Aorta (tissue), 5 donors: ENCODE measurements at places on chromosomes 5 and 9.

DNA sequence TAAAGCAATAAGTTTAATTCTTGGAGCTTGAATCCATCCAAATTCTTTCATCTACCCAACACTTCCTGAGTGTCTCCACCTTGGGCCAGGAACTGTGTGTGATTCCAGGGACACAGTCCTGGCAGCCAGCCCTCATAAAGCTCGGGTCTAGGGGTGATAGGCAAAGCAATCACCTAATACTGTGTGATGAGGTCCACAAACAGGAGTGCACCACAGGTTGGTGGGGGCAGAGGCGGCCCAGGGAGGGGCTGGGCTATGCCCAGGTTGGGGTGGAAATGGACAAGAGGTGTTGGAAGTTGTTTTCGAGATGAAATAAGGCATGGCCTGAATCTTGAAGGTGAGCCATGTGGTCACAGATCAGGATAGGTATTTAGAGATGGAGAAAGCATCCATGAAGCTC lies 133.9 kb upstream of the PTCH1 start:
- DNase-seq: no peak

GRCh38 chr5:4977416-4978110 lies 162.6 kb upstream of the ADAMTS16 start:
- no peak for DNase-seq

- DNase-seq: no peak
These were observed 349.2 kb downstream of the GADD45G start for GRCh38 chr9:89953824-89954615.

- DNase-seq: no peak
These were observed 185.0 kb downstream of the DIRAS2 start for GRCh38 chr9:90457386-90458190.

- DNase-seq: peak; percentile 92
These were observed 50.7 kb upstream of the UBAC1 start for GRCh38 chr9:136011703-136012496.

DNA sequence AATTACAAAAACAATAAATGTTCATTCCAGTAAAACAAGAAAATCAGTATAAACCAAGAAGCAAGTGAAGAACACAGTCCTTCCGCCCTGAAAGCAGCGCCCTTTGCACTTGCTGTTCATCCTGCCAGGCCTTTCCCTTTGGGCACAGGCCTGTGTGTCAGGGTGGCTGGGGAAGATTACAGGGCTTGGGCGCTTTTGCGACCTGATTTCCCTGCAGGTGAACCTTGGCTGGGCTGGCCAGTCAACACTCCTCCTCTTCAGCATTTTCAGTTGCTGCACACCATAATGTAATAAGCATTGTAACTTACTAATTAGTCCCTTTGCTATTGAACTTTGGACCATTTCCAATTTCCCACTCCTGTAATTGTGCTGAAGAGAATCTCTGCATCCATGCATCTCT lies 38.6 kb upstream of the TDRD7 start:
- DNase-seq: no peak

- peak; percentile 70 for DNase-seq
These were observed 4.8 kb upstream of the SARDH start for GRCh38 chr9:133742849-133743444.

- no peak for DNase-seq
These were observed 126.1 kb upstream of the RASA1 start for GRCh38 chr5:87141544-87141943.

DNA sequence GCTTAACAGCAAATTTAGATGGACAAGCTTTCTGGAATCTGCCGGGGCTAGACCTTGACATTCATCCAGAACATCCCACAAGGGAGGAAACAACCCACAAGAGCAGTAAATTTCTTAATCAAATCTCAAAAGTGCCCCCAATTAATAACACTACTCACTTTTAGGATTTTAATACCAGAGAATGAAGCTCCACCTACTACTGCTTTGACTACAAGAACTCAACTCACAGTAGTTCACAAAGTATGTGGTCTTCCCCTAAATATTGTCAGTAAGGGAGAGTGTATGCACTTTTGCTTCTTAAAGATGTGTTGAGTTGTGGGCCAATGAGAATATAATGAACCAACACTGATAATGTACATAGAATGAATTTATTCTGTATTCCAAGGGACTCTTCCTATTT lies 94.7 kb downstream of the EBF1 start:
- DNase-seq: no peak

DNA sequence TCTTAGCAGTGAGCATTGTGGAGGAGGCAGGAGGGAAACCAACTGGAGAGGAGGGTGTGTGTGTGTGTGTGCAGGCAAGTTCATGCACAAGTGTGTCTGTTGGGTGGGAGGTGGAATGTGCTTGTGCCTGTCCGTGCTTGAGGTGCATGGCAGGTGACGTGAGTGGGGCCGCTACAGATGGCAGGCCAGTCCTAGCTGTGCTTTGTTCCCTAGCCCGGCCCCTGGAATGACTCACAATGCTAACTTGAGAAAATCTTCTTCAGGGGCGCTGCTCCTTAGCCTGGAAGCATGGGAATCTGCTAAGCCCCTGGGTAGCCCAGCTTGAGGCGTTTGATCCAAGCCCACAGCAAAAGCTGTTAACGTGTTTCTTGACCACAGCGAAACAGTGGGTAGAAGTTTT lies 25.0 kb upstream of the DMRT2 start:
- DNase-seq: no peak

DNA sequence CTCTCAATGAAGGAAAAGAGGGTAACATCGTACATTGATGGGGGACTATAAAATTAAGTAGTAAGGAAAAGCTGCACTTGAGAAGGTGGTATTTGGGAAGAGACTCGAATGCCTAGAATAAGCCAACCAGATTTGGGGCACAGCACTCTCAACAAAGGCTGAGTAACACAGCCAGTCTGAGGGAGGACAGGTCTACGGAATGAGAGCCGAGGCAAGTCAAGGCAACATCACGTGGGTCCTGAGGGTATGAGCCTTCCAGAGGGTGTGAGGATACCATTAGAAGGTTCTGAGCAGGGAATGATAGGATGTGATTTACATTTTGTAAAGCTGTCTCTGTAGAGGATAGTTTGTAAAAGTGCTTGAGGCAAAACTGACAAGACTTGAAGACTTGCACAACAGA lies 434.1 kb downstream of the RAB3C start:
- DNase-seq: no peak

DNA sequence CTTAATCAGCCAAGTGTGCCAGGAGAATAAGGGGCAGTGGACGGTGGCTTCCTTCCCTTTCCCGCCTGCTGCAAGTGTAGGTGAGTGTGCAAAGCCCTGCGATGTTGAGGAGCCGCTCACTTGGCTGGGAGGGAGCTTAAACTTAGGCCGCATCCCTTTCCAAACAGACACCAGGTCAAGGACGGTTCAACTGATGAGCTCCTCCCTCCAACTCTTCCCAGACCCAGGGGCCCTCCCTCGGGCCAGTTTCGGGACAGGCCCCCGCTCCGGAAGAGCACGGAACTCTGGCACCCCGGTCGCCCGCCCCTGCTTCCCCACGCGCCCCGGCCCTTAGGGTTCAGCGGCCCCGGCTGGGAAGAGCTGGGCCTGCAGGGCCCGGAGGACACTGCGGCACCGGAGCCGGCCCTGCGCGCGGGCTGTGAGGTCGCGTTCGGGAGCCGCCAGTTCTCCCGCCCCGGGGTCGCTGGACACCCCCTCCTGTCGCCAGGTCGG lies 481 bp downstream of the MRPL36 start:
- DNase-seq: no peak

DNA sequence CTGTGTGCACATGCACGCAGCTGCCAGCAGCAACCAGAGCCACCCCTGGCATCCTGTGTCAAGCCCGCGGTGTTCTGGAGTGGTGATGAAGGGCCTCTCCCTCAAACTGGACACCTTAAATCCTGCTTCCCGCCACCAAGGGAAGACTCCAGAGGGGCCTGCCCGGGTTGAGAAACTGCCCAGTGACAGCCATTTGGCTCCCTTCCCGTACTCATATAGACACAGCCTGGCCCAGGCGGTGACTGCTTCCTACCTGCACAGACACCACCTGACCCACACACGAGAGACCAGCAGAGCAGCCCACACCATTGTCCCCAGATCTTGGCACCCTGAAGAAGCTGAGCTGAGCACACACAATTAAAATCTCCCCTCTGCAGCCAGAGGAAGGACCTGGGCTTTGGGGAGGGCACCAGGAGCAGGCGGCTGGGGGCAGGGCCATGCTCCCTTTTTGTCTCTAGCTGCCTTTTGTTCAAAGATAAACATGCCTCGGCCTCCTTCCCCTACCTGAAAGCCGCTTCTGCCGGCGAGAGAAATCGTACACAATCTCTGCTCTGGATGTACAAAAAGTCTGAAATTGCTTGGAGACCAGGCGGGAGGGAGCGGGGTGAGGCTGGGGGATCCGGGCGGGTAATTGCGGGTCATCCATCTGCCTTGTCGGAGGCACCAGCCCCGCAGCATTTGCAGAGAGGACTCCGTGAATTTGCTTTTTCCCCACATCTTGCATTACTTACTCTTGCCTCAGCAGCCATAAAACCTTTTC lies 78.4 kb downstream of the TSPAN17 start:
- no peak for DNase-seq

- no peak for DNase-seq
These were observed 14.9 kb upstream of the MEGF10 start for GRCh38 chr5:127275641-127276193.

GRCh38 chr5:11261241-11261640 lies 500.2 kb upstream of the DAP start:
- no peak for DNase-seq

DNA sequence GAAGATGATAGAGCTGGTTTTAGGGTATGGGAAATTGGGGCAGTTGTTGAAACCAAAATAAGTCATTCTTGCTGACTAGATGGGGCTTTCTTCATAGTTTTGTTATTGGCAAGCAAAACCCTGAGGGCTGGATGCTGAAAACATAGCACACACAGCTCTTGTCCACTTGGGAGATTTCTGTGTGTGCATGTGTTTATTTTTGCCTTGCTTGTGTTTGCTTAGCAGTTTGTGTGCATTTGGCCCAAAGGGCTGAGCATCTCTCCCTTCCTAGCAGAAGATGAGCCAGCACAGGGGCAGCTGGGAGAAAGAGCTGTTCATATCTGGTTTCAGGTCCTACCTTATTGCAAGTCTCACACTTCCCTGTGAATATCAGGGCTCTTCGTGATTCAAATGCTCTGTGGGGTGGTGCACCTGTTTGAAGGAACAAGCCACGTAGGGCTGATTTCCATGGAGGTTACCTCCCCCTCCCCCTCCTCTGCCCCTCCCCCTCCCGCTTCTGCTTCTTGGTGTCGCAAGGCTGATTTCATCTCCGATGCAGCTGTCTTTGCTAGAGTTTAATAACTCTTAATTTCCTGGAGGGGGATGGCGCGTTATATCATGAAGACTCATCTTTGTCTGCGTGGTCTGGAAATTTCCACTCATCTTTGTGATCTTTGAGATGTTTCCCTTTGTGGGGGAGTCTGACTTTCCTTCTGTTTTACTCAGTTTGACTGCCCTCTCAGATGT lies 296.5 kb downstream of the ARHGAP26 start:
- no peak for DNase-seq

- no peak for DNase-seq
These were observed 72.4 kb upstream of the NTRK2 start for GRCh38 chr9:84597131-84597530.

GRCh38 chr9:88007291-88007650 lies 32.9 kb upstream of the CDK20 start:
- DNase-seq: no peak

DNA sequence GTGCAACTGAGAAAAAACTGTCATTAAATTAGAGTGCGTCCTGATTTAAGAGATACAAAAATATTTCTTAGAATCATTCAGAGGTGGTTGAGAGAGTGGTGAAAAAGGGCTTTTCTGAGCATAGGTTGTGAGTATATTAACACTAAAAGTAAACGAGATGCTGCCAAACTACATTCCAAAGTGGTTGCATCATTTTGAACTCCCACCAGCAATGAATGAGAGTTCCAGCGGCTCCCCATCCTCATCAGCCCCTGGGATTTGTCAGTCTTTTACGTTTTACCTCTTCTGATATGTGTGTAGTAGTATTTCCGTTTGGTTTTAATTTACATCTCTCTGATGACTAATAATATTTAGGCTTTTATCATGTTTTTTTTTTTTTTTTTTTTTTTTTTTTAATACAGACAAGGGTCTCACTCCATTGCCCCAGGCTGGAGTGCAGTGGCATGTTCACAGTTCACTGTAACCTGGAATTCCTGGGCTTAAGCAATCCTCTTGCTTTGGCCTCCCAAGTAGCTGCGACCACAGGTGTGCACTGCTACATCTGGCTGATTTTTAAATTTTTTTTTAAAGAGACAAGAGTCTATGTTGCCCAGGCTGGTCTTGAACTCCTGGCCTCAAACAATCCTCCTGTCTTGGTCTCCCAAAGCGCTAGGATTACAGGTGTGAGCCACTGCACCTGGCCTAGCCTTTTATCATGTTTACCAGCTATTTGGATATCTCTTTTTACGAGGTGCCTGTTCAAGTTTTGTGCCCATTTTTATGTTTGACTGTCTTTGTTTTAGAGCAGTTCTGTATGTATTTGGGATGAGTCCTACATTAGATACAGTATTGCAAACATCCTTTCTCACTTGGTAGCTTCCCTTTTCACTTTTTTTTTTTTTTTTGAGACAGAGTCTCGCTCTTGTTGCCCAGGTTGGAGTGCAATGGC lies 17.0 kb downstream of the PRRT1B start:
- DNase-seq: no peak

- no peak for DNase-seq
These were observed 11.3 kb downstream of the AHRR start for GRCh38 chr5:332843-333242.
